Right renal cortex interstitium (tissue), 3 donors: ENCODE measurements at places on chromosomes 16 and 17. TPM values are rescaled to one million over a fixed set of nuclear protein-coding genes. Genes with fewer than 3 reads are reported as not detected.

SRCAP gene
- polyA plus RNA-seq, result 27.6 TPM

FMNL1 gene
- 5.7 TPM for polyA plus RNA-seq

BBS2 gene
- polyA plus RNA-seq, result 120 TPM

FASN gene
- 26.6 TPM for polyA plus RNA-seq

ELMO3 gene
- 5.5 TPM for polyA plus RNA-seq
